ENCODE measurements at places on chromosomes 3 and 15.

GRCh38 chr15:31017311-31017710 lies 25.9 kb upstream of the MTMR10 start:
- DNase-seq = no peak

- no peak for DNase-seq
These were observed 8.8 kb upstream of the SLC6A6 start for GRCh38 chr3:14393440-14394106.

DNA sequence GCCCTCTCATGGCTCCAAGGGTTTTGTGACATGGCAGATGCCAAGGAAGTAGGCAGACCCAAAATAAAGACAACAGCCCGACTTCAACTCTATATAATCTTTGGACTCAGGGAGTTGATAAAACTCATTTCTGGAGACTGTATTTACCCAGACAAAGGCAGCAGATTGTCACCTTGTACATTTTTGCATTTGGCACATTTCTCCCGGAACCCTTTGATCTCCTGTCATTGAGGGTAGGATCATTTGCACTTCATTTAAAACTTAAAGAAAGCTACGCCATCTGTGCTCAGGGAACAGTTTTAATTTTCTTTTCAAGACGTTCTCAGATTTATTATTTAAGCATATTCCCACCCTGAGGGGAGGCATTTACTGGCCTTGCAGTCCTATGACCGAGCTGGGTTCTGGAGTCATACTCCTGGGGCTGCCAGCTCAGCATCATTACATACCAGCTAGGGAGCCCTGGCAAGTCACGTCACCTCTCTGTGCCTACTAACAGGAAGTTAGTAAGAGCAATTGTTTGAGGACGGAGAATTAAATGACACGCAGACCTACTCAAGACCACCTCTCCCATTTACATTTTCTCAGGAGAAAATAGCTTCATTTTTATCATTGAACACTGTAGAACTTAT lies 5.9 kb downstream of the CDCP1 start:
- DNase-seq = no peak

GRCh38 chr15:74167891-74168331 lies 5.6 kb upstream of the ISLR start:
- DNase-seq = no peak

DNA sequence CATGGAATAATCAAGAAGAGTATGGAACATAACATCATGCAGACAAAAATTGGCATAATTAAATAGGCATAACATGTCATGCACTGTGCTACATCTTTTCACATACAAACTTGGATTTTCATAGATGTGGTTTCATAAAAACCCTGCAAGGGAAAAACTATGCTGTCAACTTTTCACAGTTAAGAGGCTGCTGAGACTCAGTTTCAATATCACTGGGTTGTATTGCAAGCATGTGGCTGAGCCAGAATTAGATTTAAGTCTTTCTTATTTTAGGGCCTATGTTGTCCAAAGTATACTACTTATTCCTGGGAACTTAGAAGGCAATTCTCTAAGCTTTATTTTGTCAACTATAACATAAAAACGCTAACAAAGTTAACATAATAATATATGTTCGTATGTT lies 70.7 kb upstream of the LSAMP start:
- DNase-seq = no peak

- DNase-seq = no peak
These were observed 38.4 kb upstream of the TUSC7 start for GRCh38 chr3:116671151-116671550.

GRCh38 chr3:21835264-21835663 lies 84.3 kb upstream of the ZNF385D start:
- DNase-seq = no peak

- no peak for DNase-seq
These were observed 236.5 kb upstream of the MME start for GRCh38 chr3:154843647-154844046.

DNA sequence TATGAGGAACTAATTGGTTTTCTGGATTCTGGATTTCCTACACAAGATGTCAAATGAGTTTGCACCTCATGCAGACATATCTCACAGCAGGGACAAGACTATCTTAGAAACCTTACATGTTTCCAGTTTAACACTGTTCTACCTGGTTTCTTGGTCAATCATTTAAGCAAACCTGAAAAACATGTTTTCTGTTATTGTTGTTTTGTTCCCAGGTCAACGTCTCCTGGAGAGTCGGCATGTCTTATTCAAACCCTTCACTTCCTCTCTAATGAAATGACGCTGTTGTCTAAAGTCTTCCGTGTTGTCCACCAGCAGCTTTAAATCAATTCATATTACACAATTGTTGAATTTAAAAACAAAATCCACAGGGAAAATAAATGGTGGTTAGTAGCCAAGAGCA lies 150.9 kb downstream of the CNTN3 start:
- no peak for DNase-seq

DNA sequence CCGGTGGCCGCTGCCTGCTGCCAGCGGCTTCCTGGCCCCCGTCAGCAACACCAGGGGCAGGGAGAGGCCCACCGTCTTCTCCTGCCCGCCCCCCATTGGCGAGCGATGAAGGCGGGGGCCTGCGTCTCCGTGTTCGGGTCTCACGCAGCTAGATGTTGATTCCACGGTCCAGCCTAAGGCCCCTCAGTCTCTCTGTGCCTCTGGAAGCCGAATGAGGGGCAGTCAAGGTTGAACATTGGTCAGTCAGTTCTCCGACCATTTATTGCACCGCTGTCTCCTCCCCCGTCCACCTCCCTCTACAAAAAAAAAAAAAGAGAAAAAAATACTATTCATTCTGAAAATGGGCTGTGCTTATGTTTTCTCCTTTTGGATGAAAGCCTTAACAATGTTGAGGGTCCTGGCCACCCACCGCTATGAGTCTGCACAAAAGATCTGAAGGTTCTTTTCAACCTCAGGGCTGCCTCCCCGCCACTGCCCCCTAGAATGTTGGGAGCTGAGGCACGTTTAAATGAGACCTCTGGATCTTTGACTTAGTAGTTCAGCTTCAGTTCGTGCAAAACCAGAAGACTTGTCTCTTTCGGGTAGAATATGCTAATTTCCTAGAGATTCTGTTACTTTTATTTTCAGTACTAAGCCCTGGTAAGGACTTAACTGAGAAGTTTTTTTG lies 736 bp downstream of the IREB2 start:
- DNase-seq = no peak

DNA sequence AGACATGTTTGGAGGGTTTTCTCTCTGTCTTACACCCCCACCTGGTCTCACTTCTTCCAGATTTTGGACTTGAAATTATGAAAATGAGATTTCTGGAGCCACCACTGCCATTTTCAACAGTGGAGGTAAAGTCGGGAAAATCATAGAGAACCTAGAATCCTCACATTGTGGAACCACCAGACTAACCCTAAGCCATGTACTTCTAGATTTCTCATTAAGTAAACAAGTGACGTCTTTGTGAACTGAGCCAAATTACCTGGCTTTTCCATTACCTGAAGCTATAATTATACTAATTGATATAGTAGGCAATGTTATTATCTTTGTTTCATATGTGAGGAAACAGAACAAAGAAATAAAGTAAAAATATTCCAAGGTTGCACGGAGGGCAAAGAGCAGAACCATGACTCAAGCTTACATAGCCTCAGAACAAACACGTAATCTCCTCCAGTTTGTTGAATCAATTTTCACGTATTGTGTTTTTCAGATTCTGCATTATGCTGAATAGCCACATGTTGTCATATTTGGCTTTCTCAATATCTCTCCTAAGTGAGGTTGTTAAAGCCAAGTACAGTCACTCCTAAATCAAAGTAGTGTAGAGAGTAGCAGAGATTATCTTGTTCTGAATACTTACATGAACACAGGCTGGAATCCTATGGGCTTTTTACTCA lies 101.3 kb upstream of the CMC1 start:
- no peak for DNase-seq

DNA sequence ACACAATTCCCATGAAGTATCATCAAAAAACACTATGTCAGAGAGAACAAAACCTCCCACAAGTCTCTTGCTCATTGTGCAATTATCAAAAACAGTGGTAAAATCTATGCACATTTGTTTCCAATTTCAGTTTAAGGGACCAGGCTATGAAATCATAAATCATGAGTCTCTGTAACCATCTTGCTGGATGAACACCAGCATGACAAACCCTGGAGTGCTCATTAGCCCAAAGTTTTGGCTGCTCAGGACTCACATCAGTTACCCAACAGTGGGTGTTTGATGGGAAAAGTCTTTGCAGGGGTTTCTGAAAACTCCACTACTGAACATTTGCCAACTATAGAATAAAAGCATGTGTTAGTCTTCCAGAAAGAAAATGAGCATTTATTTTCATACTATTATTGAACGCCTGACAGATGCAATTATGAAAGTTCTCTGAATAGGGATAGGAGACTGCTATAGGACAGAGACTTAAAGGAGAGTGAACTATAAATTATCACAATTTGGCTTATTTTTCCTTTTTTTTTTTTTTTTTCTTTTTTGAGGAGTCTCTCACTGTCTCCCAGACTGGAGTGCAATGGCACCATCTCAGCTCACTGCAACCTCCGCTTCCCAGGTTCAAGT lies 240.8 kb upstream of the KCNMB2 start:
- DNase-seq = no peak

DNA sequence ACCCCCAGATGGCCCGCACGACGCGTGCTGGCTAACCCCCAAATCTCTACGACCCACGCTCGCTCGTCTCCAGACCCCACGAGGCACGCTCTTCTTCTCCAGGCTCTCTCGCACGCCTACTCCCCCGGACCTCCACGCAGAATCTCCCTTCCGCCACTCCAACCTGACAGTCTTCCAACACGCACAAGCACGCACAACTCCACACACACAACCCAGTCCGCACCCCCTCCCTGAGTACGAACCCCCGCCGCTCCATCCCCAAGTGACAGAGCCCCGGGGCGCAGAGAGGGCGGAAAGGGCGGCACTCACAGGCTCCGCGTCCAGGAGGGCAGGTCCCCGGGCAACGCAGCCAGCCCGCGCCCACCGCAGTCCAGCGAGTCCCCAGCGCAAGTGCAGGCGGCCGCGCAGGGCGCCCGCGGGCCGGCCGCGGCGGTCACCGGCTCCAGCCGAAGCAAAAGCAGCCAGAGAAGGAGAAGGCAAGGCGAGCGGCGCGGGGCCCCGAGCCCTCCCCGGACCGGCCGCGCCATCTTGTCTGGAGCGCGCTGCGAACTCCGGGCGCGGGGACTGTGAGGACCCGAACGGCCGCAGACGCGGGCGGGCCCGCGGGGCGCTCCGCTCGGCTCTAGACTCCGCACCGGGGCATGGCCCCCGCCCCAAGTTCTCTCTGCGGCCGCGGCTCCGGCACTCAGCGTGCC lies 794 bp downstream of the LRIG1 start:
- no peak for DNase-seq

DNA sequence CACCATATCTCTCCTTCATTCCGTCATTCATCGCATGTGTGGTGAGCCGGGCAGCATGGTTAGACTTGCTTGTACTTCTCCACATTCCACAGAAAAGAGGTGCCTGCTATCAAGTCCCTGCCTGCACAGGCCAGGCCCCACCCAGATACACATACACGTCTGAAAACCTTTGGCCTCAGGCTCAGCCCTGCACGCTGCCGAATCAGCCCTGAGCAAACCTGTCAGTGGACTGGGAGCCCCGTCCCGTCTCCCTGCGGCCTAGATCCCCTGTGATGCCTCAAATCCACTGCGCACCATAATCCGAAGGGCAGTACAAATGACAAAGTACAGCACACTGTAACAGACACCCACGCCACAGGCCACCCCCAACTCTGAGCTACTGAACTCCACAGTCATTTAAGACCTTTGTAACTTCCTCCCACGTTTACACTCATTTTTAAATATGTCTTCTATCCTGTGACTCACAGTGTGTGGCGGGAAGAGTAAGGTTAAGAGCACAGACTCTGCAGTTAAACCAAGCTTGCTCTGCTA lies 67.1 kb downstream of the MB21D2 start:
- DNase-seq = peak; percentile 20

DNA sequence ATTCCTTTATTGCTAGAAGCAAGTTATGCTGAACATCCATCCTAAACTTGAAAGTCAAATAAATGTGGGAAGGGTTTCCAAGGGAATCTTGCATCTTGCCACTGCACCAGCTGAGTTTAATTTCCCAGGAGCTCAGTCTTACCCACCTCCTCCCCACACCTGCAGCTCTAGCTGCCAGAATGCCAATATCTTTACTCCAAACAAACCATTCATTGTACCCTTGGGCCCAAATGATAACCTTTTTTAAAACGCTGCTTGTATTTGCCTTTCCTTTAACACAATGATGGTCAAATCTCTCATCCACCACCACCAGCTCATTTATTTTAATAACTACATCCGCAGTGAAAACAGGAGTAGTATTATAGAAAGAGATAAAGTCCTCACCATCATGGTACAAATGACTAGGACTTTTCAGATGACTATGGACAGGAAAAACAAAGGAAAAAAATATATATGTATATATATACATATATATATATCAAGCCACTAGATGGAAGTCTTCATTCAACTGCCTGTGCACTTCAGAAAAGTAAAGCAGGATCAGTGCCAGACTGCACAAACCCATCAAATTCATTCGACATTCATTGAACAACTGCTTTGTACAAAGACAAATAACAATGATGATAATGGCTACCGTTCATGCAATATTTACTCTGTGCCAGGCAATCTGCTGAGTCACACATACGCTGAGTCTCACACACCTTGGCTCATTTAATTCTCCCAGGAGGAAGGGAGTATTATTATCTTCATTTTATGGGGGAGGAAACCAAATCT lies 44.0 kb downstream of the BFSP2 start:
- no peak for DNase-seq

- no peak for DNase-seq
These were observed 16.8 kb downstream of the MEF2A start for GRCh38 chr15:99582508-99582960.

- DNase-seq = no peak
These were observed 207.6 kb upstream of the AZI2 start for GRCh38 chr3:28556195-28556594.

DNA sequence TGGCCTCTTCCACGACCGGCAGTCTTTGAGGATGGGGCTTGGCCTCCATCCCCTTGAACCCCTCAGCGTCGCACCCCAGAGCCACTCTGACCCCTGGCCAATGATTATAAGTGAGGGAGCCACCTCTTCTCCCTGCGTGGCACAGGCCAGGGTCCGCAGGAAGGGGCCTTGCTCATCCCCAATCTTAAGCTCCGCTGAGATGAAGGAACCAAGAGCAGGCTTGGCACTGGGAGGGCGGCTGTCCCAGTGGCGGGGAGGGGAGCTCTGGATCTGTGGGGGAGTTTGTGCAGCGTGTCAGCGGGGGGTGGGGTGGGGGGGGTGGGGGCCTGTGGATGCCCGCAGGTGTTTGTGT lies 13.8 kb upstream of the ADPGK start:
- no peak for DNase-seq

- DNase-seq = no peak
These were observed 21.6 kb downstream of the PLA2G4B start for GRCh38 chr15:41860049-41860828.

All from stimulated activated CD8-positive, alpha-beta memory T cell treated with anti-CD3 and anti-CD28 coated beads, Interleukin-2, amount 100 ng/mL, for 48 hours (primary cell).